ENCODE measurements at places on chromosomes 3 and 15.

DNA sequence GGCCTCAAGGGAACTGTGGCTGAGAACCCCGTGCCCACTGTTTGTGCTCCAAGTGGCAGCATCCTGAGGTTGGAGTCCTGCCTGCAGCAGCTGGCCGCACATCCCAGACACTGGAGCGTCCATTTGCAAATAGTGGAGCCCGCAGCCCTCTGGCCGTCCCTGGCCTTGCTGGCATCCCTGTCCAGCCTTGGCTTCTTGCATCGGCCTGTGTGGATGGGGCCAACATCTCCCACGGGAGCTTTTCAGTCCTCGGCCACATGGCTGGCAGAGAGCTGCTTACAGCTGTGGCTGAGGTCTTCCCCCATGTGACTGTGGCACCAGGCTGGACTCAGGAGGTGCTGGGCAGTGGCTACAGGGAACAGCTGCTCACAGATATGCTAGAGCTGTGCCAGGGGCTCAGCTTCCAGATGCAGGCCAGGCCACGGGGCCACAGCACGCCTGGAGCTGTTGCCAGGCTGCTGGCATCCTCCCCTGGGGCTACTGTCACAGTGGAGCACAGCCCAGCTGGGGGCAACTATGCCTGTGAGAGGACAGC is 71.2 kb downstream of the FAM43A start:
- H3K4me1 ChIP-seq: peaks cover 28% of the 10 kb centered on the region
- peak; percentile 74 for DNase-seq
- H3K4me3 ChIP-seq: peak overlapping the region; percentile 22
- H3K27ac ChIP-seq: no peak overlapping the region

GRCh38 chr3:120311863-120312794 is 27.1 kb upstream of the GPR156 start:
- no peak overlapping the region for H3K27ac ChIP-seq
- H3K27me3 ChIP-seq: no peaks in the 10 kb centered on the region
- H3K4me3 ChIP-seq: no peak overlapping the region
- DNase-seq: no peak
- H3K36me3 ChIP-seq: no peaks in the 10 kb centered on the region

DNA sequence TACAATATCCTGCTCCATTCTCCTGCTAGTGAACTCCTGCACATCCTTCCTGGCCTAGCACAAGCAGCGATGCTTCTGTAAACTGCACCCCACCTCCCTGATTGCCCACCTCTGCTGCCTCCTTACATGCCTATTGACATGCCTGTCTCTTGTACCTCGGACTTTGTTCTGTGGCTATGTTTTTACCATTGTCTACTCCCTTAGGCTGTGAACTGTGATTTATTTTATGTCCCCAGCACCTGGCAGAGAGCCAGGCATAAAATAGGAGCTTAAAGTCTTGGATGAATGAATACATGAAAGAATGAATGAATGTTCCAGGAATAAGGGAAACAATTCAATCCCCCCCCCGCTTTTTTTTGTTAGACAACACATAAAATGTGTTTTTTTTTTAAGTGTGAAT is 210.0 kb downstream of the MYRIP start:
- no peak for DNase-seq
- H3K27me3 ChIP-seq: no peaks in the 10 kb centered on the region
- no peaks in the 10 kb centered on the region for H3K36me3 ChIP-seq
- H3K27ac ChIP-seq: no peak overlapping the region
- H3K4me3 ChIP-seq: no peak overlapping the region

- no peak overlapping the region for H3K4me3 ChIP-seq
- peaks cover under 1% of the 10 kb centered on the region for H3K27me3 ChIP-seq
- H3K27ac ChIP-seq: no peak overlapping the region
- no peaks in the 10 kb centered on the region for H3K36me3 ChIP-seq
Observed at GRCh38 chr3:58580826-58581327, 3.7 kb upstream of the FAM107A start.

DNA sequence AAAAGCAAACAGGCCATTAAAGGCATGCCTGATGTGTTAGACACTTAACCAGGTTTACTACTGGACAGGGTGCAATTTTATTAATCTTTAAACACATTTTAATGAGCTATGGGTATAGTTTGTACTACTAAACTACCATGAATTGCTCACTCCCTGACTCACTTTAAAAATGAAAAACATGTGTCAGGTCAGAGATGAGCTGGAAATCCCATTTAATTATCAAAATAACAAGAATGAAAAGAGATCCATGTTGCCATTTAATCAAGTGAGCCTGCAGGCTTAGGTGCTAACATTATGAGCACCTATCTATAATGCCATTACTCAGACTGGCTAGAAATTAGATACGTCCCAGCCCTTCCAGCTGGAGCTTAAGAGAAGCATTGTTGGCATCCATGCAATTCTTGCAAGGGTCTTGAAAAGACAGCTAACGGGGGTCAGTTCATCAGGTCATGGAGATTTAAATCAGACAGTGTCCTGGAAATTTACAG is 224.4 kb downstream of the THRB start:
- H3K4me1 ChIP-seq: no peaks in the 10 kb centered on the region
- no peaks in the 10 kb centered on the region for H3K27me3 ChIP-seq
- no peak overlapping the region for H3K27ac ChIP-seq
- no peak for DNase-seq
- no peaks in the 10 kb centered on the region for H3K36me3 ChIP-seq
- no peak overlapping the region for H3K4me3 ChIP-seq

- no peaks in the 10 kb centered on the region for H3K4me1 ChIP-seq
- 0 out of 2 replicates have a peak, but pooled peaks cover 2% of the 10 kb centered on the region for H3K27me3 ChIP-seq
- H3K36me3 ChIP-seq: no peaks in the 10 kb centered on the region
- H3K27ac ChIP-seq: no peak overlapping the region
Observed at GRCh38 chr3:100782348-100782747, 73.1 kb downstream of the TFG start.
